ENCODE measurements at places on chromosomes 1 and 21. TPM values are rescaled to one million over a fixed set of nuclear protein-coding genes. Genes with fewer than 3 reads are reported as not detected.

Gene OPRD1
- total RNA-seq: 0.05 TPM

Gene CHODL
- not detected for total RNA-seq

Gene CLEC20A
- total RNA-seq: not detected

Gene CLCNKB
- total RNA-seq: 0.08 TPM

Gene RAB13
- total RNA-seq: 153 TPM

Gene ENAH
- total RNA-seq: 77.0 TPM

Gene GBP2
- 1.0 TPM for total RNA-seq

Gene PGD
- 1,170 TPM for total RNA-seq

Gene AMY1A
- not detected for total RNA-seq

Gene GNG4
- 15.4 TPM for total RNA-seq

Gene IVL
- 0.06 TPM for total RNA-seq

Gene CTXND2
- not detected for total RNA-seq

Gene LCE3E
- not detected for total RNA-seq

Measured in A549 treated with CORT108297 at 1 μM for 4 hours (cell line).